ACHN (cell line): ENCODE measurements at places on chromosomes 7 and 10.
A peak's percentile ranks its signal among the peaks of the same experiment; 100 is the strongest.

- DNase-seq, result no peak
These were observed 55.3 kb downstream of the TBATA start for GRCh38 chr10:70729763-70730357.

DNA sequence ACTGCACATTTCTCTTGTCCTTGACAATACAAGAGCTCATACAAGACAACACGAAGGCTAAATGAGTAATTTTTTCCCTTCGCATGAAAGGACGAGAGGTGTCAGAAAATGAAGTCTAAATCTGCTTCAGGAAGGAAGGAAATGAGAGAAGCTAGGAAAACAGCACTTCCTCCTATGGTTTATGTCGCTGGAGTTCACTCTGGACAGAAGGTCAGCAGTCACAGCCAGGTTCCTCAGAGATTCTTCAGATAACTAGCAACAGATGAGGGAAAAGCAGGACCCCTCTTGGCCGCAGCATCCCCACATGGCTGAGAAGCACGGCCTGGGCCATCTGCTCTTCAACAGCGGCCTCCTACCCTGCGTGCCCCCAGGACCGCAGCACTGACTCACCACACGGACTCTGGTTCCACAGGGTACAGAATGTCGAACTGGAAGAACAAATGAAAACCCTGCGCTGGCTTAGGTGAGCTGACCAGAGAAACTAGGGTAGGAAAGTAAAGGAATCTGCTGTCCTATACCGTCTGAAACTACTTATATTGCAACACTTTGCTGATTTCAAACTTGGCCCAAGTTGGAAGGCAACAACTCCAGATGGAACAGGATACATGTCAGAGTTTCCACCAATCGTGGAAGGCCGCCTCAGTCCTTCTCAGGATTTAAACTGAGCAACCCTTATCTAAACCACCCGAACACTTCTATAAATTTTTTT is 26.3 kb downstream of the DNMBP start:
- DNase-seq, result no peak

GRCh38 chr7:131109759-131110296 is 217.8 kb upstream of the MKLN1 start:
- peak; percentile 91 for DNase-seq

DNA sequence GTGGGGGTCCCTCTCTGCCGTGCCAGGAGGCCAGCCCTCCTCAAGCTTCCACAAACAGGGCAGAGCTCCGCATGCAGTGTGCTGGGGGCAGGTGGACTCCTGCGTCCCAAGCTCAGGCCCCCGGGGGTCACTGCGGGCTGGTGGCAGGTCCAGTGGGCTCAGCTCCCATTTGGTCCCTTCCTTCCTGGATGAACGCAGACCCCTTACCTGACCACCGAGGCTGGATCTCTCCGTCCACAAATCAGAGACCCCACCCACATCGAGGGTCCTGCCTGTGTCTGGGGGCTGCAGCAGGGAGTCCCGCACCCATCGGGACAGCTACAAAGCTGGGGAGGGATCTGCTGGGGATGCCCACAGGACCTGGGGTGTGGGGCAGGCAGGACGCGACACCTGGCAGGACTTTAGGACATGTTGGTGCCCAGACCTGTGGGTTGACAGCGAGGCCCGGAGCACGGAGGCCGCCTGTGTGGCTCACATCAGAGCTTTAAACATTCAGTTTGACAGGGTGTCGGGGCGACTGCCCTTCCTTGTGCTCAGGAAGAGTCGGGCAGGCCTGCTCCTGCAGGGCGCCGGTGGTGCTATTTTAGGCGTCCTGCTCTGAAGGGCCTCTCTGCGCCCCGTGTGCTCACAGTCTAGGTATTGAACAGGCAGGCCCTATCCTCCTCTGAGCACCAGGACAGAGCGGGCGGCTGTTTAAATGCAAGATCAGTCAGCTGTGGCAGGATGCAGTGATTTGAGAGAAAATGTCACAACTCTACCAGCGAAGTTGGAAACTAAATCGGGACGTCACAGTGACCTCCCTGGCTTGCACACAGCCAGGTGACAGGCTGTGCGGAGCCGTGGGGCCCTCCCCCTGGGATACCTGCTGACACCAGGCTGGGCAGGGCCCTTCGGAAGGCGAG is 15.9 kb upstream of the CFAP46 start:
- DNase-seq, result no peak

DNA sequence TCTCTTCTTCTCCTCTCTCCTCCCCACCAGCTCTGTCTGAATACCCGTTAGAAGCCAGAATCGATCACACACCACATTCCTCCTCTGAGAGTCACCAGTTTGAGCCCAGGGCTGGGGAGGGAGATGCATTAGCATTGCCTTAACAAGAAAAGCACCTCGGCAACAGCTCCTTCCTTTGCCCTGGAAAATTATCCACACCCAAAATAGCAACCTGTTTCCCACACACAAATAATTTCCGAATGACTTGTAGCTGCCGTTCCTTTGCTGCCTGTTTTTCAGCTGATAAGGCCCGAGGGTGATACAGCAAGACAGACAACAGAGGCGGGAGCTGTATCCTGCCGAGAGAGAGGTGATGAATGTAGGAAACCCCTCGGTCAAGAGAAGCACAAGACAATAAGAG is 91.3 kb downstream of the CPXM2 start:
- no peak for DNase-seq

GRCh38 chr10:95214793-95215192 is 20.8 kb downstream of the ACSM6 start:
- DNase-seq, result no peak

DNA sequence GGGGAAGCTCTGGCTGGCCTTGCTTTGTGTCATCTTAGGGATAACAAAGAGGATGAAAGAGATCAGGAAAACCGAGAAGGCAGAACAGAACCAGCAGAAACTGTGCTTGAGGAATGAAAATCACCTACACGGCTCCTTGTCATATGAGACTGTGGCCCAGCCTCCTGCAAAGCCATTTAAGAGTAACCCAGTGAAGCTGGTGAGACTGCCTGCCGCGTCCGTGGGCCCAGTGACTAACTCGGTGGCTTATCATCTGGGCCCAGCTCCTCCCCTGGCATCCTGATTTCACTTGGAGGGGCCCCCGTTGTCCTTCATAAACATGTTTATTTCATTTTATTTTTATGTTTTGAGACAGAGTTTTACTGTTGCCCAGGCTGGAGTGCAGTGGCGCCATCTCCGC is 30.7 kb downstream of the HTRA1 start:
- no peak for DNase-seq

DNA sequence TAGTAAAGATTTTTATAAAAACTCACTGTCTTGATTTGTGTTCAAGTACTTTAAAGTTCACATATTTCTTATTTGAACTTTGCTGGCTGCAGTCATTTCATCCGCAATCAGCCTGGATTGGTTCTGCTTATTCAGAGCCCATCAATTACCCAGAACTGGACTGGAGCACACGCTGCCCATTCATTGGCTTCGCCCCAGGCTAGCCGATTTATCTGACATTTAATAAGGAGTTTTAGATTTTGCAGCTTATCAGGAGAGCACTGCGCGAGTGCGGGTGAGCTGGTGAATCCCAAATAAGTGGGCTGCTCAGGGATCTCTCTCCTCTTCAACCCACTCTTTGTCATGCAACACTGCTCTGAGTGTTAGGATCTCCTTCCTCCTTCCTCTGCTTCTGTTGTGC is 166.0 kb upstream of the GPR26 start:
- no peak for DNase-seq

DNA sequence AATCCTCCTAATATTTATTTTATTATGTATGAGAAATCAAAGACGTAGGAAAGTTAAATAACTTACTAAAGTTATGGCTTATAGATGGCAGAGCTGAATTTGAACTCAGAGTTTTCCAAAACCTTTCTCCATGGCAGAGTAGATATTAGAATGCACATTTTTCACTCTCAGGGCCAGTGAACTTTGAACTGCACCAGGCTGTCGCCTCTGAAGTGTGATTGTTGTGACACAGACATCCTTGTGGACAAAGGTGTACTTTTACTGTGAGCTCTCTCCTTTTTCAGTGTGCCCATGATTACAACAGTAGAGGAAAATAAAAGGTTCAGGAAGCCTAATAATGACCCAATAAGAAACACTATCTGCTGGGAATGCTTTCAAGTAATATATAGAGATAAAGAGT is 29.1 kb downstream of the TES start:
- no peak for DNase-seq
